ENCODE measurements at places on chromosomes 6 and 20. TPM values are rescaled to one million over a fixed set of nuclear protein-coding genes. Genes with fewer than 3 reads are reported as not detected.

- no peak for DNase-seq
Observed at GRCh38 chr6:37433657-37434271, 743 bp downstream of the CMTR1 start.

- no peak for DNase-seq
Observed at GRCh38 chr6:33633084-33633461, 12.0 kb downstream of the ITPR3 start.

DNA sequence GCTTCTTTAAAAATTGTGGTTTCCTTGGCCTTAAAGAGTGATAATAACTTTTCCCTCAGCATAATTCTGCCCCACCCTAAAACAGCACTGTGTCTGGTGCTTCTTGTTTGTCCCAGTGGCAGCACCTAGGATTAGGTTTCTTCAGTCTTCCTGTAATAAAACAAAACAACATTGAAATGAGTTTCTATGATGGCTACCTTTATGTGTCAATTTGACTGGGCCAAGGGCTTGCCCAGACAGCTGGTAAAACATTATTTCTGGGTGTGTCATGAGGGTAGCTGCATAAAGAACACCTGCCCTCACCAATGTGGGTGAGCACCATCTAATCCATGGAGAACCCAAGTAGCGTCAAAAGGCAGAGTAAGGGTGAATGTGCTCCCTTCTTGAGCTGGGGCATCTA is 117.8 kb downstream of the QRSL1 start:
- no peak for DNase-seq

DNA sequence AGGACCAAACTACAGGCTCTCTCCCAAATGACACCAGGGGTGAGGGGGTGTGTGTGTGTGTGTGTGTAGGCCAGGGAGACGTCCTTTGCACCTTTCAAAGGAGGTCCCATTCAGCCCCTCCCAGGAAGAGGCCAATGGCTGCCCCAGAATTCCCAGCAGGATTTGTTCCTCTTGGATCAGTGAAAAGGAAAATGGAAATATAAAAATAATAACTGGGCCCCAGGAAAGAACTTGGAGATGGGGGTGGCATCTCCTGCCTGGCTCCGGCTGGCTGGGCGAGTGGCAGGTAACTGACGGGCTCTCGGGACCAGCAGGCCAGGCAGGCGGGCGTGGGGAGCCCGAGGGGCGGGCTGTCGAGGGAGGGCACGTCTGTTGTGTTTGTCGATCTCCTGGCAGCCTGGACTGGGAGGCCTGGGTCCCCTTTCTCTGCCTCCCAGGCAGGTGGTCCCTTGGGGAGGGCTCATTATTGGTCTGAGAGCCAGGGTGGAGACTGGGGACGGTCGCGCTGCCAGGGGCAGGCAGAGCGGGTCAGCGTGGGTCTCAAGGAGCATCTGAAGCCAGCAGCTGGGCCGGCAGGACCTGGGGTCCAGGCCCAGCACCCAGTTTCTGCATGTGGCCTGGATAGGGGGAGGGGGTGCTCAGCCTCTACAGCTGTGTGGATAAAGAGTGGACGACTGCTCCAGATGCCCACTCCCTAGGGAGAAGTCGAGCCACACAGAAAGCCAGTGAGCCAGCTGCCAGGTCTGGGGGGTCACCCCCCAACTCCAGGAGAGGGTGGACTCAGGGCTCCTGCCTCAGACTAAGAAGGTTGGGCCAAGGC is 3.1 kb downstream of the NOL4L start:
- no peak for DNase-seq

Gene CALHM5
- polyA plus RNA-seq = 3.4 TPM

GRCh38 chr6:147906361-147906760 is 397.9 kb downstream of the SAMD5 start:
- DNase-seq = no peak

GRCh38 chr6:44563397-44563796 is 175.9 kb downstream of the CDC5L start:
- no peak for DNase-seq

DNA sequence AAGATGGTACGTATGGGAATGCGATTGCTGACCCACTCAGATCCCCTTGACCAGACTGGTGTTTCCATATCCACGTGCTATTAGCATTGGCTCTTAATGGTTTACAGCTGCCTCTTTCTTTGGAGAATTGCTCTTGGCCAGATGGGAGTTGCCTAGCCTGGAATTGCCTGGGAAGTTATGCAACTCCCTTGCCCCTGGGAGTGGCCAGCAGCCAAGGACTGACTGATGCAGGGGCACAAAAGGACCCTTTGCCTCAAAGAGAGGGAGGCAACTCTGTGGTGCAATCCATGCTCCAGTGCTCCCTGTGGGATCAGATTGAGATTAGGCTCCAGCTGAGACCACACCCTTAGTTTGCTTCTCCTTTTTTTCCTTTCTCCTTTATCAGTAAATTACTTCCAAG is 203.5 kb upstream of the JAG1 start:
- DNase-seq = no peak
